Foreskin keratinocyte (primary cell): ENCODE measurements at places on chromosomes 16 and 17. TPM values are rescaled to one million over a fixed set of nuclear protein-coding genes. Genes with fewer than 3 reads are reported as not detected.

DNA sequence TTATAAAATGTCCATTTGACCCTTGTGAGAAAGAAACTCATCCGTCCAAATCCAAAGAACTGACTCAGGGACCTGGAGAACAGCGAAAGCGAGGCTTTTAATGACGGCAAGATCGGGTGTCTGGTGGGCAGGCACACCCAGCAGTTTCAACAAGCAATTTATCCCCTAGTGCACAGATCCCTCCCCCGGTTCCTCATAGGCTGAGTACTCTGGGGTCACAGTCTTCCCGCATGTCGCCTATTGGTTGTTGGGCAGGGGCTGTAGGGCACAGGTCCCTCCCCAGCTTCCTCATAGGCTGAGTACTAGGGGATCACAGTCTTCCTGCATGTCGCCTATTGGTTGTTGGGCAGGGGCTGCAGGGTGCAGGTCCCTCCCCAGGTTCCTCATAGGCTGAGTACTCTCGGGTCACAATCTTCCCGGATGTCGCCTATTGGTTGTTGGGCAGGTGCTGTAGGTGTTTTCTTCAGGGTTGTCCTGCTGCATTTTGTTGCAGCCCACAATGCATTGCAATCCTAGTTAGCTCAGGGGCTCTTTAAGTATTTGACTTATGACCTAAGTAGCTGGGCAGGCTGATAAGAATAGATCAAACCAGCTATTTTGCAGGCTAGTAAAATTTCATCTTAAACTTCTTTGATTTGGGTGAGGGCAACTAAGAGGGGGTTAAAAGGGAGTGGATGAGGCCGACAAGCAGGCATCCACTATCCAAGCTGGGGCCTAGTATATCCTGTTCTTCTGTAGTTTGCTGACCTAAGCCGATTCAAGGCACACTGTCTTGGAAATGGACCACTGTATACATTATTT lies 3.6 kb upstream of the UTS2R start:
- DNase-seq, result no peak

DNA sequence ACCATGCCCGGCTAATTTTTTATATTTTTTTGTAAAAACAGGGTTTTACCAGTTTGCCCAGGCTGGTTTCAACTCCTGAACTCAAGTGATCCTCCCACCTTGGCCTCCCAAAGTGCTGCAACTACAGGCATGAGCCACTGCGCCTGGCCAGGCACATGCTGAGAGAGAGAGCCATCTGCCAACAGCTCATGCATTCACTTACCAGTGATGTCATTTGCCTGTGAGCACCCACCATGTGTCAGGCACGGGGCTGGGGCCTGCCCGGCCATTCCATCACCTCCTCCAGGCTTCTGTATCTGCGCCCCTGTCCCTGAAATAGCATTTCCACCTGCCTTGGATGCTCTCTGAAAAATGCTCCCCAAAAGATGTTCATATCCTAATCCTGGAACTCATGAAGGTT lies 43.6 kb upstream of the PEMT start:
- DNase-seq, result no peak

GRCh38 chr16:67654403-67654911 lies 5.6 kb downstream of the ACD start:
- no peak for DNase-seq

- DNase-seq, result no peak
Measured at GRCh38 chr16:88999457-89000206, 22.6 kb upstream of the CBFA2T3 start.

GRCh38 chr17:57774872-57775271 lies 29.8 kb upstream of the CCDC182 start:
- no peak for DNase-seq

- no peak for DNase-seq
Measured at GRCh38 chr17:73697872-73698271, 53.6 kb upstream of the SDK2 start.

DNA sequence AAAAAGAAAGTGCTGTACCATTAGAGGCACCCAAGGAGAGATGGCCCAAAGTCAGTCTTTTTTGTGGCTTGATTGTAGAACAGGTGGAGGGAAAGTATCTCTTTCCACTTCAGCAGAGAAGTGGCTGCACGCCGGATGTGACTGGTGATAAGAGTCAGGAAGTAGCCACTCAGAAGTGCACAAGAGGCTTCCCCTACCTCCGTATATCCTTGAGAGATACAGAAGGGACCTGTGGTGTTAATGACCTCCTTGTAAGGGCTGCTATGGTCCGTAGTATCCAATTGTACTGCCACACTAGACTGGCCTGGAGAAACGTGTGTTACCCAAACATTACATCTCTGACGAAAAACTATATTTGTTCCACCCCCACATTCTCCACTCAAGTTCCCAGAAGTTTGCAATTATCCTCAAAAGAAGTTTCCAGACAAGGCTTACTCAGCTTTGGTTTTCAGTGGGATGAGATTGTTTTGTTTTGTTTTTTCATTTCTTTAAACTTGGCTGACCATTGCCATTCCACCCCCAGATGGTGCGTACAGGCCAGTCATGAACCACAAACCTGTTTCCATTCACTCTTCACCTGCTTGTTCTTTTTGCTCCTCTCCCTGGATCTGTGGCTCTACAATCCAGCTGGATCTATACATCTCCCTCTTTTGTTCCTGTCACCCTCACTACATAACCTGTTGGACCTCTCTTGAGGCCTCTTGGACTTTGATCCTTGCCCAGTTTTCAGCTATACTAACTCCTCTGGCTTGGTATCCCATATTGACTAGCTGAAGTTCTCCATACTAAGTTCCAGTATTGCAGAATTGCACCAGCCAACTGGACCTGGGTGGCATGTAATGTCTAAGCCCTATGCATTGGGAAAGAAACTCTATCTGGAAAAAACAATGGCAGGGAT lies 20.7 kb upstream of the MED13 start:
- DNase-seq, result no peak

DNA sequence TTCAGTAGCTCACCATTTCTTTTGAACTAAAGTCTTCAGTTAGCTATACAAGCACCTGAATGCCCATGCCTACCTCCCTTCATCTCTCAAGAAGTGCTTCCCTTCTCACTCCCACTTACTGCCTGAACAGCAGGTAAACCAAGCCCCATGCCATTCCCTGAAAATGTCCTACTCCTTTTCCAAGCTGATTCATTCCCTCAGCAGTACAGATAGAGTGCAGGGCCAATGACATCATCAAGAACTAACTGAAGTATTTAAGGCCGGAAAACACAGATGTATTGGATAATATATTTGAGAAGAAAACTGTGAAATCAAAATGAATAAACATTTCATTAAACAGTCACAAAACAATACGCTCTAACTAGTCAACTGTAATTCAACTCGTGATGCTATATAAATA lies 478.8 kb upstream of the CDH11 start:
- no peak for DNase-seq

DNA sequence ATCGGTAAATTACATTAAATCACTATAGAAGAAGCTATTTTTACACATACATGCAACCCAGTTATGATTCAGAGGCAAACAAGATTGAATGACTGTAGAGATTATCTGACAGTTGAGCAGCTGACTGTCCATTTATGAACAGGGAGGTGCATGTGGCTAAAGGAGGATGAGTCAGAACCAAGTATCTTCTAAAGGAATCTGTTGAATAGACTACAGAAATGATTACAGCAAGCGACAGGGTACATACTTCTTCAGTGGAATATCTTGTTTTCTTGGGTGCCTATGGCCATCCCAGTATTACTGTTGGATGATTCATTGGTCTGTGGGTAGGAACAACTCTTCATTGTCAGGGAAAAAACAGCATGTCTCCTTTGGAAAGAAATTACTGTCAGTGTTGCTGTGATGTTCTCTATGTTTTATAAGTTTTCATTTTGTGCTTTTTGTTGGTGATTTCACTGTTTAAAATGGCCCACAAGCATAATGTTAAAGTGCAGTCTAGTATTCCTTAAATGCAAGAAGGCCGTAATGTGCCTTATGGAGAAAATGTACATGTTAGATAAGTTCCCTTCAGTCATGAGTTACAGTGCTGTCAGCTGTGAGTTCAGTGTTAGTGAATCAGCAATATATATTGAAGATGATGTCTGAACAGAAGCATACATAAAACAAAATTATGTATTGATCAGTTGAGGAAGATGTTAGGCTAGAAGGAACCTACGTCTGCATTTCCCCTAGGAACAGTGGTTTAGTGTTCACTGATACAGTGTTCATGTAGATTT lies 27.0 kb downstream of the CBFB start:
- DNase-seq, result peak; percentile 98

- no peak for DNase-seq
Measured at GRCh38 chr17:12085076-12085949, 64.6 kb downstream of the MAP2K4 start.

FBXO39 gene
- total RNA-seq, result 0.25 and 0.92 TPM in 2 replicates

PRR29 gene
- total RNA-seq, result 0.03 TPM in 1 of 2 replicates, not detected in the other

ALOX12B gene
- 0.25 and 0.31 TPM in 2 replicates for total RNA-seq
